ENCODE measurements at places on chromosomes 2 and 18.

DNA sequence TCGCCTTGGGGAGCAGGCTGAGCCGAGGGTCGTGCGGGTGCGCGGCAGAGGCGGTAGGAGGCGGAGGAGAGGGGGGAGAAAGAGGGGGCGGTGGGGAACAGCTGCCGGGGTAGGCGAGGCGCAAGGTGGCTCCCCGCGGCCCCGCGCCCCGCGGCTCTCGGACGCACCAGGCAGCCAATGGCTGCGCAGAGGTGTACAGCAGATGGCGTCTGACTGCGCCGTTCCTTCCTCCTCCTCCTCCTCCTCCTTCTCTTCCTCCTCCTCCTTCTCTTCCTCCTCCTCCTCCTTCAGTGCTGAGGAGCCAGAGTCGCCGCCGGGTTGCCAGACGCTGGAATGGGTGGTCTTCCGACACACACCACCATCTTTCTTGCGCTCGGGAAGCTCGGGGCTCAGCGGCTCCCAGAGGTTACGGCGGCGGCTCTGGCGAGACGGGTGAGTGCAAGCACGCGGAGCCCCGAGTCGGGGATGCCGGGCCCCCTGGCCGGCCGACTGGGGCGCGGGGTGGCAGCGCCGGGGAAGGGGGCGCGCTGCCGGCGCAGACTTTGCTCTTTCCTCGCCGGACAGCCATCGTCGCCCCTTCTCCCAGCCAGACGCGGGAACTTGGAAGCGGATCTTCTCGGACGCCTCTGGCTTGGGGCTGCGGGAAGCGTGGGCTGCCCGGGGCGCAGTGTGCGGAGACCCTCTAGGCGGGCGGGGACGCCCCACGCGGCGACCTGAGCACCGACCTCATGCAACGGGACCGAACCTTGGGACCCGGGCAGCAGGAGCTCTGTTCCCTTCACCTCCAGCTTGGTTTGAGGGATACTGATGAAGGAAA lies at the start of gene THSD7B:
Gene THSD7B, plus strand, starts transcription at position 290 of the 817 bp plus-strand sequence. CDS start 116,634 bp downstream, outside the sequence.
- DNase-seq, result no peak

DNA sequence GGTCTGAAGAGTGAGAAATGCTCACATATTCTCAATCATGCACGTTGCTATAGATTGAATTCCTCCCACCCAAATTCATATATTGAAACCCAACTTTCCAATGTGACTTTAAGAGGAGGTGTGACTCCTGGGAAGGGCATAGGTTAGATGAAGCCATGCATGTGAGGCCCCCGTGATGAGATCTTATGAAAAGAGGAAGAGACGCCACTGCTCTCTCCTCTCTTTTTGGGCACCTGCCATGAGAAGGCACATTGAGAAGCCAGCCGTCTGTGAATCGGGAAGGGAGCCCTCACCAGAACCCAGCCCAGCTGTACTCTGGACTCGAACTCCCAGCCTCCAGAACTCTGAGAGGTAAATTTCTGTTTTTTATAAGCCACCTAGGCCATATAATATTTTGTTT lies 842.6 kb upstream of the SALL3 start:
- DNase-seq, result no peak

DNA sequence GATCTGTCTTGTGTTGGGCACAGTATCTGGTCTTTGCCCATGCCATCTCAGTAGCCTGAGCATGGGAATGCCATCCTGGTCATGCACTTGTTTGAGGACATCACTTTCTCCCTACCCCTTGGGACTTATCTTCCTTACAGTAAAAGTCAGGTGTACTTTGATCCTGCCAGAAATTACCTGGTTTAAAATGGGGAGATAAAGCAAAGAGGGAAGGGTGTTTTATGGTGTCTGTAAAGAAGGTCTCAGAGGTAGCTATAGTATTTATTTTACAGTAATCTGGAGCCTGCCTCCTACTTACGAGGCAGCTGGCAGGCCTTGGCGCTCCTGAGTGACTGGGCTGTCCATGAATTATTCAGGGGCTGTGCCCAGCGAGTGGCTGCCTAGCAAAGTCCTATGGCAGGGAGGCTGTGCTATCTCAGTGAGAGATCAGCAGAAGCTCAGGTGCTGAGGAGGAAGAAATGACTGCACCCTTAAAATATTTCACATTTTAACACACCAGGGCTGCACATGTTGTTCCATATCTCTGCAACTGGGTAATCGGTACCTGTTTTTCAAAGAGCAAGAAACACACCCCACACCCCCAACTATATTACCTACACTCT lies 93.9 kb downstream of the SPTBN1 start:
- DNase-seq, result no peak

DNA sequence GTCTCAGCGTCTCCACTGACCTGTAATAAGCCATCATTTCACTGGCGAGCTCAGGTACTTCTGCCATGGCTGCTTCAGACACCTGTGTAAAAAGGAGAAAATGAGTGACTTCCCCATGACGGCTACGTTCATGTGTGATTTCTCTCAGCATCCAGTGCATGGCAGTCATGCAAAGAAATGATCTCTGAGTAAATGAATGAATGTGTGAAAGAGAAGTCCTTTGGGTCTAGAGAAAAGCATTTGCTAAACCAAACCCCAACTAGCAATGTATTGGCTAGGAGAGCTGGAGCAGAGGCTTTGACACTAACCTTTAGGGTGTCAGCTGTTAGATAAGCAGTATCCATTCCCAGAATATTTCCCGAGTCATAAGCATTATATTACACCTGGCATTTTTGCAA lies 417 bp downstream of the IL1B start:
- DNase-seq, result no peak

- no peak for DNase-seq
Observed at GRCh38 chr18:39464006-39464405, 1898.4 kb upstream of the CELF4 start.

DNA sequence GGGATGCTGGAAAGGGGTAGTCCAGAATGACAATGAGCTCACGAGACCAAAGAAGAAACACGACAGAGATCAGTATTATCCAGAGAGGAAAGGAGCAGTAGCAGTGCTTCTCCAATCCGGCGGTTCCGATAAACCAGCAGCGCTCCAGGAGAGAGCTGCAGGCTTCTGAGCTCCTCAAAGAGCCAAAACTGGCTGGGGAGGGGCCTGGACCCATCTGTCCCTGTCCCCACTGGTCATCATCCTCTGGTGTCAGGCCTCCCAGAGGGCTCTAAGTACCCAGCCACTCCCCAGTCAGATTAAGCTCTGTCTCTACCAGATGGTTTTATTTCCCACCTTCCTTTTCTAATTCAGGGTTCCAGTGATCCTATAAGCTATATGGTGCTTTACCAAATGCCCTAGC lies 23.2 kb downstream of the DNAJC27 start:
- DNase-seq, result no peak

GRCh38 chr2:112183327-112184025 lies 45.3 kb downstream of the FBLN7 start:
- DNase-seq, result no peak

GRCh38 chr2:105686588-105686987 lies 58.1 kb upstream of the NCK2 start:
- DNase-seq, result no peak

DNA sequence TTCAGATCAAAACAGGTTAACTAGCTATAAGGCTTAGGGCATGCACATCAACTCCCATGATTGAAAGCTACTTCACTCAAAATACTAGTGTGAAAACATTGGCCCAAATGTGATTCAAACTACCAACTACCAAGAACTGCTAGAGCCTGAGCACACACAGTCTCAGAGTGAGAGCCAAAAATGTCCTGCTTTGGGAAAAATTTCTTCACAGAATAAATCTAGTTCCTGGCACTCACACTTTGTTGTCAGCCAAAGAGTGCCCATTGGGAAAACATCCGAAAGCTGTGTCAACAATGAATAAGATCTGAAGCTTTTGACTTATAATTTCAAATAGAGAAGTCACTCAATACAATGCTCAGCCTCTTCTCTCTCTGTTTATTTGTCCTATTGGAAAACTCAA lies 182.7 kb downstream of the LRATD1 start:
- no peak for DNase-seq

GRCh38 chr2:147634826-147635225 lies 210.0 kb upstream of the ACVR2A start:
- no peak for DNase-seq

- no peak for DNase-seq
Observed at GRCh38 chr2:150846691-150847090, 359.2 kb upstream of the RND3 start.

DNA sequence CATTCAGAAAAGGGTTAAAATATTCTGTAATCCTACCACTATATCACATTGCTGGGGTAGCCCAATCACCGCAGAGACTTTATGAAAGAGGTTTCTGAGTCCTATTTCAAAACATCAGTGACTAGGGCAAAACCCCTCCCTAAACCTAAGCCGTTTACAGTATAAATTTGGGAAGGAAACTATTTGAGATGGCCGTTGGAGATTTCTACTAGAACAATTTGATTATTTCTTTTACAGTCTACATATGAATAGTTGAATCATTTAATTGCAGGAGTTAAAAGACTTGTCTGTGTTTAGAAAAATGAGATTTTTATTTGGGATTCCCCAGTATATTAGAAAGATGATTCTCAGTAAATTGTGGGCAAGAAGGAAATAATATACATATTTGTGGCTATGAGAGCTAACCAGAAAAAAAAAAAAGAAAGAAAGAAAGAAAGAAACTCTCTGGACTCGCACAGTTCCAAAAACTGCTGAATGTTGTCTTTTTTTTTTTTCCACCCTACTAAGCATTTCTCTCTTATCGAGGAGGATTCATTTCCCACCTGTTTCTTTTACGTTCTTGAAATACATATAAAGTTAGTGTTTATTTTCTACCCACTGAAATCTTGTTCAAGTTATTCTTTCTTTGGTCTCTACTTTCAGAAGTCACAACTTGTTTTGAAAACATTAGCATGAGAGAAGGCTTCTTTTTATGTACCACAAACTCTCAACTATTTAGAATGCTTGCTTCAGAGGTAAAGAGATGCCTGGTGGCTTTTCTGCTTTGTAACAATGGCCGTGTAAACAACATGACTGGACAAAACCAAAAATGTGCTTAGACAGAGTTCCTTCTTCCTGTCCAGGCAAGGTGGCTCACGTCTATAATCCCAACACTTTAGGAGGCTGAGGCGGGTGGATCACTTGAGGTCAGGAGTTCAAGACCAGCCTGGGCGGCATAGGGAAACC lies 65.9 kb downstream of the BCL2 start:
- no peak for DNase-seq

- DNase-seq, result no peak
Observed at GRCh38 chr2:204665771-204666170, 120.5 kb downstream of the PARD3B start.

GRCh38 chr18:23740105-23740830 lies 51.0 kb downstream of the LAMA3 start:
- no peak for DNase-seq

- DNase-seq, result no peak
Observed at GRCh38 chr18:56351911-56352500, 286.4 kb downstream of the TXNL1 start.

DNA sequence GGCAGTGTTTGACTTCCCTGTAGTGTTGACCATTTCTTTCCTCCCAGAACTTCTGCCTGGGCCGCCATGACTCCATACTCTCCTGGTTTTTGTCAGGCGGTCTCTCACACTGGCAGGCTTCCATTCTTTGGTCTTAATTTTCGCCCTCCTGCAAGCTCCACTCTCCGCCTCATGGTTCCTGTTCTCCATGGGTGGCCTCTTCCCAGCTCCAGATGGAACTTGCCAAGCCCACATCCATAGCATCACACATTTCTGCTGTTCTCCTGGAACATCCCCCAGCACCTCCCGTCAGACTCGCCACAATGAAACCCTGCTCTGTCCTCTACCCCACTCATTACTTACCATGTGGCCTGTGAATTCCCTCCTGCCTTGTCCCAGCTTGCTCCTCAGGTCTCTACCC lies 896 bp upstream of the AFF3 start:
- DNase-seq, result no peak

- peak; percentile 57 for DNase-seq
Observed at GRCh38 chr18:69897397-69898108, 50.1 kb downstream of the CD226 start.

DNA sequence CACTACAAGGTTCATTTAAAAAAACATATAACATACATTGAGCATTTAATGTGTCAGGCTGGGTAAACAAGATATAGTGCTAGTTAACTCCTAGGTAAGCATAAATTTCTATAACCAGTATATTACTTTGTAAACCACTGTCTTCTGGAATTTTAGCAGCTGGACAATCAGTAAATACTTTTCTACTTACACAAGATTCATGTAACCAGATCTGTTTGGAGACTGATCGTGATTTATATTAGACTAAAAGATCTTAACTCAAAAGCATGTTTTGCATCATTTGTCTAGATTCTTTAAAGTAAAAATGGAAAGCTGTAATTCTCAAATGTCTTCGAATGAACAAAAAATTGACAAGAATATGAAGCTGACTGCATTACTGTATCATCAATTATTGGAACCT lies 941 bp upstream of the SGO2 start:
- DNase-seq, result no peak

DNA sequence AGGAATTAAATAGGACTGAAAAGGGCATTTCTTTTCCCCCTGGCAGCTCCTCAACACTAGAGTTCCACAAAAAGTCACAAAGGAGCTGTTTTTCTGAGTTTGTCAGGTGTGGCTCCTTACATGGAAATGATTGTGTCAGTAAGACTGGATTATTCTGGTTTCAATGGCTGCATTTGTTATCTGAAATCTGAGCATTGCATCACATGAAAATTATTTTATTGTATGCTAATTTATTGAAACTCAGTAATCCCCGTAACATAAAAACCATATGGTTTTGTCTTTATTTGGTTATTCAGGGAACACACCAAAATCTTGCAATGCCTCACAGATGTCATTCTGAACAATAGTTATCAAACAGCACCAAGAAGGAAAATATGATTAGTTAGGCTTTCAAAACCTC lies 439.7 kb upstream of the TNP1 start:
- DNase-seq, result no peak

GRCh38 chr2:143088388-143088787 lies 40.8 kb upstream of the ARHGAP15 start:
- no peak for DNase-seq

DNA sequence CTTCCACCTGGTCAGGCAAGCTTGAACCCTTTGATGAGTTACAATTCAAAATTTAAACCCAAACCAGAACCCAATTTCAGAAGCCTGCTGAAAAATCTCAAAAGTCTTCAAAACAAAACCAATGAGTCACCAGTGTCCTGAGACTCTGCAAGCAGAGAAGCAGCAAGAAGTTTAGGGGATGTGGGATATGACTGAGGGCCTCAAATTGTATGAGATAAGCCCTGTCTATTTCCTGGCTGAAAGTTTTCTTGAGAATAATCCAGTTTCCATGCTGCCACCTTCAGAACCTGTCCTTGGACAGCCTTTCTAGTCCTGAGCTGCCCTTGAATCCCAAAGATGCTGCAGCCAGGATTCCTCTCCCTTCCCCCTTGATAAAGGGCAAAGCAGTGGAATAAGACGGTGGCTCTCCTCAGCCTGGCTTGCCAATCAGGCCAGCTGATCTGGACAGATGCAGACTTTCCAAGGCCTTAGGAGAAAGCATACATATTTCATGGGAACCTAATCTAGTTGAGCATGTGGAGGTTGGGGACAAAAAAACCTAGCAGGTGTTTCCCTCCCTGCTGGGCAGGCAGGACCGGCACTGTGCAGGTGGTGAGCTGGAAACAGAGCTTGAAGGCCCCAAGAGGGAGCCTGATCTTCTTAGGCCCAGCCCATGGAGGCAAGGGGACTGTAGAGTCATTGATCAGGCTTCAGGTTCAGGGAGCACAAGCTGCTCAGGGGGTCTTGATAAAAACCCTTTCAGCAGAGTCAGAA lies 278.0 kb upstream of the MGAT5 start:
- DNase-seq, result no peak

GRCh38 chr18:11909591-11910026 lies 1.5 kb upstream of the MPPE1 start:
- DNase-seq, result no peak

GRCh38 chr2:8509621-8510020 lies 172.2 kb upstream of the ID2 start:
- no peak for DNase-seq
